ENCODE measurements at places on chromosomes 4 and X.

DNA sequence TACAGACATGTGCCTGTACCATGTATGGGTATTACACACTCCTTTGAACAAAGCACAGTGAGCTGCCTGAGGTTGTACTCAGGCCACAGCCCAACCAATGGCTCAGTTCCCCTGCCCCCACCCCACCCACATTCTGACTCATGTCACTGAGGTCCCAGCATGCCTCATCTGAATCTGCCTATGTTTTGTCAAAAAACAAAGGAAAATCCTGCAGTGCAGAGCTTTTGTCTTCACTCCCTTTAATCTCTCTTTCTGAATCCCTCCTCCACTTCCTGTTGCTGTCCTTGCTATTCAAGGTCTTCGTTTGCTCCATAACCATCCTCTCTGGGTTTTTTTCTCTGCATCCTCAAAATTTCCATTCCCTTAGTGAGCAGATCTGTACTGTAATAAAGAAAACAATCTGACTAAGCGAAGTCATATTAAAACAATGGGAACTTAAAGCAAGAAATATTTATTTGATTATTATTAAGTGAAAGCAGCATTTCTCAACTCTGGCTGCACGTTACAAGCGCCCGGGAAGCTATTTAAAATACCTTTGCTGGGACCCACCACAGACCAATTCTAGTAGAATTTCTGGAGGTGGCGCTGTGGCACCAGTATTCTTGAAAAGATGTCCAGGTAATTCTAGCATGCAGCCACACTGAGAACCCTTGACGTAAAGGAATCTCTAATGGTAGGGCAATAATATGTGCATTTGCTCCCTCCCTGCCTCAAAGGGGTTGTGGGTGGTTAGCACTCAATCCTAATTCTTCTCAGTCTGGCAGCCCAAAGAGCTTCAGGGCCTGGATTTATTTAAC lies 8.7 kb downstream of the GUCY2F start:
- DNase-seq = peak; percentile 78

- DNase-seq = peak; percentile 32
These were observed 44.5 kb upstream of the BTC start for GRCh38 chr4:74838746-74839370.

- DNase-seq = peak; percentile 47
These were observed 1.1 kb downstream of the CFAP299 start for GRCh38 chr4:80336582-80336981.

GRCh38 chr4:162732876-162733275 lies 433.8 kb downstream of the NAF1 start:
- no peak for DNase-seq

DNA sequence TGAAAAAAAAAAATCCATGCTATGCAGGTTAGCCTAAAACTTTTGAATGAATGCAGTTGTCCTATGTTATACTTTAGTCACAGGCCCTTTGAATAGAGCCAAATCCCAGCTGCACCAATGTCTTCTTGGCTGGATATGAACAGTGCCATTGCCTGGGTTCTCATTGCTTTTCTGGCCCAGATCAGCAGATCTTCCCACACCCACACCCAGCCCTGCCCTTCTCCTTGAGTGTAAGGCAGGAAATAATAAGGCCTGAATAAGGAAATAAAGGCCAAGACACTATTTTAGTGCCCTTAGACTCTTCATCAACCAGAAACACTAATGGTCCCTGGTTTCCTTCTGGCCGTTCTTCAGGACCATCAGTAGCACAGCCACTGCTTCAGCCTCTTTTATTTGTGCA lies 66.6 kb downstream of the USP38 start:
- DNase-seq = no peak

- no peak for DNase-seq
These were observed 5.9 kb upstream of the C4orf17 start for GRCh38 chr4:99504804-99505502.

DNA sequence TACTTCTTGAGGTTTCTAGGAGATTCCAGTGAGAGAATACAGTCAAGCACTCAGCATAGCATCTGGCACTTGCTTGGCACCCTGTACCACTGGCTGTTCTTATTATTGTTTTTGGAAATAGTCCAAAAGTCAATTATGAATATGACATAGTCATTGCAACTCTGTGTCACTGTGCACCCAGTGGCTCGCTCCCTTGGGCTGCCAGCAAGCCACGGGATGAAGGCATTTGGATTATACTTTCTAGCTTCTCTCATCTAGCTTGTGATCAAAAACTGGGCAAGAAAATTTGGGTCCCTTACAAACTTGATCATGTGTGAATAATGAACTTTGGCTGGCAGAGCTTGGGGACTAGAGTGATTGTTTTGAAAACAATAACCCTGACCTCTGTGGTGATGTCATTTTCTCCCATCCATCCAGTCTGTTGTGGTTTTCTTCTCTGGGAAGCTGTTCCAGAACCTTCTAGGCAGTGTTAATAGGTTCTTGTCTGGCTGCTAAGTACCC lies 32.7 kb upstream of the LIMCH1 start:
- DNase-seq = peak; percentile 13

DNA sequence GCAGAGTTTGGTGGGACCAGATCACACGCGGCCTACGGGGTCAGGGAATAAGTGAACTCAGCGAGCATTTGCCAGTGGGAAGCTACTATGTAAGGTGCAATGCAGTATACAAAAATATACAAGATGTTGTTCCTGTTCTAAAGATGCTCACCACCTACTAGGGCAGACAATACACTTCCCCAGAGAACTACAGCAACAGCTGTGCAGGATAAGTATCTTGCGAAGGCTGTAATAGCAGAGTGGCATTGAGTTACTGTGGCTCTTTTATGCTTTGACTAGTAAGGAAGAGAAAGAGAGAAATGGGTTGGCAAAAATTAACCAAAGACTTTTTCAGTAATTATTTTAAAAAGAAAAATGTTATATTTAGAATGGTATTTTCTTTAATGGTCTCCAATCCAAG lies 61.2 kb downstream of the CDS1 start:
- no peak for DNase-seq

DNA sequence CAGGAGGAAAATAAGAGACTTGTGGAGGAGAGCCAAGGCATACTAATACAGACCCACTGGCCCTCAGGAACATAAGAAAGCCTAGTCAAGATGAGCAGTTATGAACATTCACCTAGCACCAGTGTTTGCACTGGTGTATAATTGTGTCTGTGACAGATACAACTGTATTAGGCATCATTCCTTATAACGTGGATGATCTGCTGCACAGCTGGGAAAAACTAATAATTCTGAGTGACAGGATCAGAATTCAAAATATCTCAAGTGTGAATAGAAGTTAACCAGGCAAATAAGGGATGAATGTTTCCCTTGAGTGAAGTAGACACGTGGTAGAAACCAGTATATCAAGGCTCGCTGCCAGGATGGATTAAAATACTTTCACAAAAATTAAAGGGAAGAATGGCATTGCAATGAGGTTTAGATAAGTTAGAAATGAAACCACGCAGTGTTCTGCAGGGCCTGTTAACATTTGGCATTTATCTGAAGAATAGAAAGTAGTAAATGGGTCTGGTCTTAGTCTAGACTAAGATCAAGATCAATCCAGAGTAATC lies 325.9 kb downstream of the EPHA5 start:
- peak; percentile 26 for DNase-seq

- no peak for DNase-seq
These were observed 22.1 kb downstream of the CXCL1 start for GRCh38 chr4:73891326-73891725.

DNA sequence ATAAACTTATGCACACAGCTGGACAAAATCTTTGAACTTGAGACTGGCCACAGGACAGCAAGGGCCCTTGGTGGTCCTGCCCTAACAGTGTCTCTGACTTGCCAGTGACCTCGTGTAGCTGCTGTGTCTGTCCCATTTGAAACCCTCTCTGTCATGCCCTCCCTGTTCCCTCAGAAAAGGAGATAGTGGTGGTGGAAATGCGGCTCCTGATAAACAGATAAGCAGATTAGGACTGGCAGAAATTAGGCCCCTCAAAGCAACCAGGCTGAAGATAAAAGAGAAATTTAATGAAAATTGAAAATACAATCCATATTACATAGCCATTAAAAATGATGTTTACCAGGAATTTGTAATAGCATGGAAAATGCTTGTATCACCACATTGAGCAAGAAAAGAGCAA lies 136.6 kb upstream of the ATP6AP2 start:
- no peak for DNase-seq

- DNase-seq = no peak
These were observed 176.0 kb downstream of the MGST2 start for GRCh38 chr4:139841464-139842195.

DNA sequence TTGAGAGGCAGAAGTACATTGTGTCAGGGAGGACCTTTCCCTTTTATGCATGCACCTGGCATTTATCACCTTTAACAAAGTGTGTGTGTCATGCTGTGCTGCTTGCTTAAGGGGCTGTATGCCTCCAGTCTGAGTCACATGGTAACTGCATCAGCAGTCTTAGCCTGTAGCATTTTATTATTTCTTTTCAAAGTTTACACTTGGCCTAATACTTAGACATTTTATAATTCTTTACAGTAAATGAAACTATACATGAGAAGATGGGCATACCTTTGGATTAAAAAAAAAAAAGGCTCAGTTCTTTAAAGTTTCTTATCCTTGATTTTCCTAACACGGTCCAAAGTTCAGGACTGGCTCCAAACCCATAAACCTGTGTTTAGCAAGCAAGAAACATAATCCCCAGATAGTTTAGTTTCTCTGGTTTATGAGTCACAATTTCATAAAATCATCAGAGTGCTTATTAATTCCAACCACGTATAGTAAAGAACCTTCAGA lies 14.6 kb downstream of the NPNT start:
- no peak for DNase-seq

DNA sequence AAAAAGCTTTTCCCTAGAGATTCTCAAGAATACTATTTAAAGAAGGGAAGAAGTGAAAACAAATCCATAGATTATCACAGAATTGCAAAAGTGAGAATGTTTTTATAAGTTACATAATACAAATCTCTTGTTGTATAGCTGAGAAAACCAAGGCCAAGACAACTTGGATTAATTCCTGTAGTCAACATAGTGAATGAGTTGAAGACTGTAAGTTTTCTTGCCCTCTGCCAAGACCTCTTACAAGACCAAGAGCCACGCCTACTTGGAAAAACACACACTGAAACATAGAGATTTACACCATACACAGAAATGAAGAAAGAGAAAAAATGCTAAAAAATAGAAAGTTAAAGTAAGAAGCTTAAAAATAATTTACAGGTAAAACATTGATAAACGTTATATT lies 2024.0 kb downstream of the PCDH7 start:
- DNase-seq = no peak

- DNase-seq = no peak
These were observed 118.9 kb downstream of the SLC10A6 start for GRCh38 chr4:86730310-86730709.

- no peak for DNase-seq
These were observed 22.2 kb downstream of the C4orf50 start for GRCh38 chr4:5995901-5996623.

GRCh38 chrX:56066016-56066415 lies 166.1 kb upstream of the KLF8 start:
- DNase-seq = no peak

DNA sequence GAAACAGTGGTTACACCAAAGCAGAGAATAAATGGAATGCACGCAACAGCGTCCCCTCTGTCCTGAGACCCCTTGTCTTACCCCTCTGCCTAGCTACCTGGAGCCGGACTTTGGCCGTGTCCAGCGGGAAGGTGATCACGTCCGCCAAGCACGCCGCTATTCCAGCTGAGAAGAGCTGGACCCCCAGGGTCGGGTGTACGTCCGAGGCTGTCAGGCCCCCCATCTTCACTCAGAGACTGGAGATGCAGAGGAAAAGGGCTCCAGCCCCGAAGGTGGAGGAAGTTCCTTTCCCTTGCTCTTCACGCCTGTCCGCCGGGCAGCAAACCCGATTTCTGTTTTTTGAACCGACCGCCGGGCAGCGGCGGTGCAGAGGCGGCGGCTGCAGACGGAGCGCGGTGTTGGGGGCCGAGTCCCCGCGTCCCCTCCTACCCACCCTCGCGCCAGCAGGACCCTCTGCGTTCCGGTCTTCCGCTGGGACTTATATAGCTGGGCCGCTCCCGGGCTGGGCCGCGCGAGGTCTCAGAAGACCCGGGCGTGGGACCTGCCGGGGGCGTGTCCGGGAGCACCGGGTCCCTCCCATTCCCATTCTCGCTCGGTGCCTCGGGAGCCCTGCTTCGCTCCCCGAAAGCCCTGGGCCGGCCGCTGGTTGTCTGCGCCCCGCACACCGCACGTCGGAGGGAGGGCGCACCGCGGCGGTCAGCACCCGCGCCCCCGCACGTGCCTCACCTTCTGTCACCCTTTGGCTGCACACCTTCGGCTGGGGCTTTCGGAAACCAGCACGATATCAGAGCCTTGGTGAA lies at the start of gene UCP1:
Gene UCP1, minus strand, starts transcription at position 455 of the 800 bp plus-strand sequence. Its CDS starts 232 bp downstream, at position 223.
- DNase-seq = peak; percentile 0

DNA sequence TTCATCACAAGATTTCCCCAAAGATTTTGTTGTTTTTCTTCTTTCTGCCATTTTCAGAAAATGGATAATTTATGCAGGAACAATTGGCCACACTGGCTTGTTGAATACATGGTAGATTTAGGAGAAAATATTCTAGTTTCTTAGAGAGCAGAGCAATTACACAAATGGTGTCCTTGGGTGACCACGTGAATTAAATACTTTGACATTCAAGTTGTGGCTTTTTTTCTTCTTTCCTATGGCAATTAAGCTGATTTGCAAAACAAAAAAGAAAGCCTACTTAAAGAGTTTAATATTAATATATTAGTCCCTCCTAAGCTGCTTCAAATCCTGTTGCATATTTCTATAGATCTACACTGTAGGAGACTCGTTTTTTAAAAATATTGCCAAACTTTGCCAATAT lies 133.0 kb upstream of the HTR2C start:
- DNase-seq = no peak
